ENCODE measurements at places on chromosomes 2 and 18.

- DNase-seq: no peak
Measured at GRCh38 chr2:235345745-235346144, 148.1 kb upstream of the AGAP1 start.

DNA sequence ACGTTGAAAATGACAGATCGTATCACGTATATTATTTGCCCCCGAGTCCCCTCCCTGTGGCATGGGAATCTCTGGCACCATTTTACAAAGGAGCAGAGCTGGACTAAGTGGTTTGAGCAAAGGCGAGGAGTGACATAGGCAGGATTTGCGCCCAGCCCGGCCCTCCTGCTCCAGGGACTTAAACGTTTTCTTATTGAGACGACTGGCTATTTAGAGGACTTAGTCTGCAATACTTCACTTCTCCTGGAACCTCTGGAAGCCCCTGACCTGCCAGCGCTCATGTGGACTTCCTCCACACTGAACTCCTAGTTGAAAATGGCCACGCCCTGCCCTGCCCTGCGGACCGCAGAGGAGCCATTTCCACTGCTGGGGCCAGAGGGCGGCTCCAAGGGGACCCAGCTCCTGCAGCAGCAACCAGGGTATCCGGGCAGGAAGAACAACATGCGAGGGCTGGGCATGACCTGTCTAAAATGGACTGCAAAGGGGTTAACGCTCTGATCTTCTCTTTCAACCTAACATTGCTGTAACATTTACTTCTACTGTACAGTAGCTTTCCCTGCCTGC, 690.7 kb downstream of the LRP1B start:
- DNase-seq: no peak

- DNase-seq: no peak
Measured at GRCh38 chr18:79447703-79448367, 52.1 kb downstream of the NFATC1 start.

- no peak for DNase-seq
Measured at GRCh38 chr2:101418460-101419095, 31.3 kb upstream of the CREG2 start.

DNA sequence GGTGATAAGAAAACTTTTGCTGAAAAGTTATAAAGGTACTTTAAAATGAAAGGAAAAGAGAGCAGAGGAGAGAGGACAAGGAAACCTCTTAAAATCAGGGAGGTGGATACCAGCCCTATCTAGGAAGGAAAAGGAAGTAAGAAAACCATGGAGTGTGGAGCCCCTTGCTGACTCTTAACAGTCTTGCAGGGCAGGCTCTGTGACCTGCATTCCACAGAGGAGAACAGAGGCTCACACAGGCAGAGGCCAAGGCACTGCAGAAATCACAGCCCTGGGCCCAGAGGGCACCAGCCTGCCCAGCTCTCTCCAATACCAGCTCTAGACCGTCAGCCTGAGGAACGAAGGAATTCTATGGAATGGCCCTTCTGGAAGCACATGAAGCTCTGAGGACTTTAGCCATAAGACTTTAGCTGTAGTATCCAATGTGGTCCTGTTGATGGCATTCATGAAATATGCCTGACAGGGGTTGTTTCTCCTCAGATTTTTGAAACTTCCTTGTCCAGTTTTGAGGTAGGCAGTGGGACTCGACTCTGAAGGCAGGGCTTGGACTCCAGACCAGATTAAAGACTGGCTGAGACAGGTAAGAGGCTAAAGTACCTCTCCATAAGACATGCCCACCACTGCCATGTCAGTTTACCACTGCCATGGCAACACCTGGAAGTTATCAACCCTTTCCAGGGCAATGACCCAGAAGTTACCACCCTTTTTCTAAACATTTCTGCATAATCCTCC, 216.3 kb downstream of the ANAPC1 start:
- DNase-seq: no peak

- no peak for DNase-seq
Measured at GRCh38 chr2:166360426-166360825, 15.3 kb downstream of the SCN9A start.

DNA sequence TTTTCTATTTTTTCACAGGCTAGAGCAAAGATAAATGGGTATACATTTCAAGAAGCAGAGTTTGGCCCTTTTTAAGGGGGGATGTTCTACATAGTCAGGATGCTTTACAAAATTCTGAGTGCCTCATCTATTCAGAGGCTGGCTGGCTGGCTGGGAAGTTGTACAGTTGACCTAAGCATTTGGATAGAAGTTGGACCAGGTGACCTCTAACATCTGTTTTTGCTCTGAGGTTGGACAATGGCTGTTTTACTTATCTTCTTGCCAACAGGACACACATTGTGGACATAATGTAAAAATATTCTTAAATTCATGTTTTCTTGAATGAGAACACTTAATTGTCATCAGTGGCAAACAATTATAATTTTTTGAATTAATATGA, 205.4 kb downstream of the PTPRM start:
- DNase-seq: no peak

DNA sequence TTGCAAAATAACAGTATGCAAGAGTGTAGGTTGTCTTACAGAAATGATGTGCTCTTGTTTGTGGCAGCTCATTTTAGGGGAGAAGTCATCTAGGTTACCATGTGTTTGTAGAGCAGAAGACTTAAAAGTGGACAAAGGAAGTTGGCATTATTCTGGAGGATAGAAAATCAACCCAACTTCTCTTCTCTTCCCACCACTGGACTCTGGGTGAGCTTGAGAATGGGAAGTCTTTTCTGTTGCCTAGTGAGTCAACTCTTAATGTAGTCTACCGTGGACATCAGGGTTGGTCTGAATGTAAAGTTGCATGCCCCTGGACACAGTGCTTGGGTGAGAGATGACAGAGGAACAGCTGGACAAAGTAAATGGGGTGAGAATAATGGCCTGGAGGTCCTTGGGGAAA, 98.3 kb downstream of the FMNL2 start:
- DNase-seq: no peak

DNA sequence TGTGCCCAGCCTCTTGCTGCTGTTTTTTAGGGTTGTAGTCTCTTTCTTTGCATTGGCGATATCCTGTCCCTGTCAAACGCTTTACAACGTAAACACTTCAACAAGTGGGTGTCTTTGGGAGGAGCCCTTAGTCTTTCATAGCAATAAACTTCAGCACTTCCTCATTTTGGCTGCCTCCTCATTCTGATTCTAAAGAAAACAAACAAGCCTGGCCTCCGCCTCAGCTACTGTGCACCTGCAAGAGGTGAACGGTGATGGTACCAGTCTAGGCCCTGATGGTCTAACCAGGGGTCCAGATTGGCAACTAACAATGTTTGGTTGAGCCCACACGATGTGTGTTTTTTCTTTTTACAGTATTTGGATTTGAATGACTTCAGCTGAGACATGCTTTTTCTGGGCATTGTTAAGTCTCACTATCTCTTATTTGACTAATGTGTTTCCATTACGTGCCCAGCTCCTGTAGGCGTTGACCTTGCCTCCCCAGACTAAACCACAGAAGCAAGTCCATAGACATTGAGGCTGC, 53.2 kb upstream of the CUL3 start:
- no peak for DNase-seq

DNA sequence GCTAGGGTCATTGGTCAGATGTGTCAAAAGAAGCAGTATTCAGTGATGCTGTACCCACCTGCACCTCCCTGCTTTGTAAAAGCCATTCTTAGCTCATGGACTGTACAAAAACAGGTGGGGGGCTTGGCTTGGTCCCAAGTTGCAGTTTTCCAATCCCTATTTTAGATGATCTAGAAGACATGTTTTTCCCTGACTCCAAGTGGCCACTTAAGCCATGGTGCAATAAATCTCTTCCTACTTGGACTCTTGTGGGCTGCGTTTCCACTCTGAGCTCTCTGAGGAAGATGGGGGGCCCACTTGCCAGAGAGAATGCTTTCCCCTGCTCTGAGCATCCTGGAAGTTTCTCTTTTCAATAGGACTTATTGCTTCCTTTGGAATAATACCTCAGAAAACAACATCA, 57.0 kb upstream of the SPP2 start:
- DNase-seq: no peak

DNA sequence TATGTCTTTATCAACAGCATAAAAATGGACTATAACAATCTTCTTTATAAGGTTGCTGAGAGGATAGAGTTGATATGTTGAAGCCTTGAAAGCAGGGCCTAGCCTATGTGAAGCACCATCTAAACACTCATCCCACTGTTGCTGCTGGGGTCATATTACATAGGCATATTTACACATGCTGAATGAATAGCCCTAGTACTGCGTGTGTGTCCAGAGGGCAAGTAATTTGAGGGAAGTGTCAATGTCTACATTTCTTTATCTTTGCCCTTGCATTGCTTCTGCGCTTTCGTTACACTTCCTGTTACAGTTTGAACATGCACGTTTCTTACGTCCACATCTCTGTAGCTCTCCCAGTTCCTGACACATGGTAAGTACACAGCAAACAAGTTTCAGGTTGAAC, 280.3 kb upstream of the ATP5MC3 start:
- no peak for DNase-seq

GRCh38 chr2:42029639-42030199, 18.1 kb upstream of the PKDCC start:
- DNase-seq: no peak

- no peak for DNase-seq
Measured at GRCh38 chr18:79789091-79789891, 8.4 kb upstream of the KCNG2 start.

GRCh38 chr2:37600735-37601134, 70.7 kb downstream of the CDC42EP3 start:
- DNase-seq: no peak

- no peak for DNase-seq
Measured at GRCh38 chr2:126775300-126775985, 119.5 kb downstream of the GYPC start.

- no peak for DNase-seq
Measured at GRCh38 chr18:26621161-26622026, 73.0 kb upstream of the KCTD1 start.

DNA sequence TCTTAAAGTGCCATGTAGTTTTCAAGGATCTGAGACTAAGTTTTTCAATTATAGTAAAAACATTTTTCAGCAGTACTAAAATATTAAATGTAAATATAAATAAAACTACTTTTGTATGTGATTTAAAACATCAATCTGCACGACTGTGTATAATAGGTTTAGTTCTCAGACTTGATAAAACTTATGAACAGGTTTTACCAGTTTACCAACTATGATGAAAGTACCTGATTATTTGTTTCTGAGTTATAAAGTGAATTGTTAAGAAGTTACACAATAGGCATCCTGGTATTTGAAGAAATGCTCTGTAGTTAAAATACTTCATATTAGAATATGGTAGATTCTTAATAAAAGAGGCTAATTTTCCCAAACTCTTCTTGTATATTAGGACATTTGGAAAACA, 14.8 kb downstream of the RELCH start:
- DNase-seq: no peak

DNA sequence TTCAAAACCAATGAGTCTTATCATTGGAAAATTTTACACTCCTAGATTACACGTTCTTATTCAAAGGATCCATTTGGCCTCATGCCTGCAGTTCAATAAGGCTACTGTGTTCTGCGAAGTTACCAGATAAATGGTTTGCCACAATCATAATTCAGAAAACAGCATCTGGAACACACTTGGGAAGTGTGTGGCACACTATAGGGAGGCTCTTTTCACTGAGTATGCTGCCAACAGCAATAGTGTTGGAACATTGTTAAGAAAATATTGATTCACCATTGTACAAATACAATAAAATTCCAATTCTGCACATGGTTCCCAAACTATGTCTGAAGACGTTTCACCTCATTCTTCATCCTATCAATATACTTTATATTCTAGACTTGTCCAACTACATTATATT, 141.4 kb upstream of the DOK6 start:
- DNase-seq: no peak

- DNase-seq: no peak
Measured at GRCh38 chr2:45755585-45756335, 104.3 kb downstream of the PRKCE start.

- DNase-seq: no peak
Measured at GRCh38 chr2:232400256-232401015, 6.2 kb upstream of the ALPG start.

Data from esophagus squamous epithelium (tissue), 5 donors.